ENCODE measurements at places on chromosomes 12 and 14.

GRCh38 chr14:75715926-75716780 lies 55.1 kb downstream of the TTLL5 start:
- DNase-seq: no peak

DNA sequence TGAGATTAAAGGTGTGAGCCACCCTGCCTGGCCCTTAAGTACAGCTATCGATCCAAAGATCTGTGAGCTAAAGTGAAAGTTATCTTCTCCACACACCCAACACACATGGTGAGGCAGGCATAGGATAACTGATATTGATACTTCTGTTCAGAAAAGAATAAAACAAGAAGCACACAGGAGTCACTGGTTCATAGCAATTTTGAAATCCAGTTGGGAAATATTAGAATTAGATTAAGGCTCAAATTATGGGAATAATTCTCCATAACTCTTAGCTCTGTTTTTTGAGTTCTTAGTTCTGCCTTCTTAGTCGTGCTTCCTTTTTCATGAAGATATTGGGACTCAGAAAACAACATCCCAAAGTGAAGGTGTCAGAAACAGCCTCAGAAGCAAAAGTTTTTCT lies 186.0 kb upstream of the PLXNC1 start:
- DNase-seq: no peak

- DNase-seq: no peak
Measured at GRCh38 chr14:51211149-51211548, 28.9 kb upstream of the TMX1 start.

DNA sequence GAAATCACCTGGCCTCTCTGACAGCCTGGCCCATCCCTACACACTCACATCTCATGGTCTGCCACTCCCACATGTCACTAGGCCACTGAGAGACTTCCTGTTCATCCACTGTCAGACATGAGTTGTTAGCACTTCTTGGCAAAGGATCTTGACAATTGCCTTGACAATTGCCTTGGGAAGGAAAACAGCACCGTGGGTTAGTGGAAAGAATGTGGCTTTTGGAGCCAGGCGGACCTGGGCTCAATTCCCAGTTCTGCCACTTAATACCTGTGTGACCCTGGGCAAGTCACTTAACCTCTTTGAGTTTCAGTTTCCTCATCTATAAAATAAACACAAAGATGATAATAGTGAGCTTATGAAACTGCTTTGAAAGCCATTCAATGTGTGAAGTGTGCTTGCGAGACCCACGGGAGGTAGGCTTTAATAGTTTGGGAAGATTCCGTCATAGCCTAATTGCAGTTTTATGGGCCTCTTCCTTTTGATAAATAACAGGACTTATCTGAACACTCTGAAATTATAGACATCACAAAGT lies 250.4 kb downstream of the C12orf75 start:
- DNase-seq: no peak

DNA sequence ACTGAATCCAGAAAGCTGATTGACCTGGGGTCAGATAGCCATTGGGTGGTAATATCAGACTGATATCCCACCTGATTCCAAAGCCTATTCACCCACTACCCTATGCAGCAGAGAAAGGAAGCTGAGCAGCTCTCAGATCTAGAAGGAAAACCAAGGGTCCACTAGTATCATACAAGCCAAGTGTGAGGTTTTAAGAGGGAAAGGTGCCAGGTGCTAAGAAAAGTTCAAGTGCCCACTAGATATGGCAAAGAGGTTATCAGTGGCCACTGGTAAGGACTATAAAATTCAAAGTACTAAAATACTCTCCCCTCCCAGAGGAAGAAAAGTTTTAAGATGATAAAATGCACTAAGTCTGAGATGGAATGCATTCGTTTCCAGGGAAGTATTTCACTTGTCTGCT lies 85.6 kb downstream of the PPM1H start:
- no peak for DNase-seq

DNA sequence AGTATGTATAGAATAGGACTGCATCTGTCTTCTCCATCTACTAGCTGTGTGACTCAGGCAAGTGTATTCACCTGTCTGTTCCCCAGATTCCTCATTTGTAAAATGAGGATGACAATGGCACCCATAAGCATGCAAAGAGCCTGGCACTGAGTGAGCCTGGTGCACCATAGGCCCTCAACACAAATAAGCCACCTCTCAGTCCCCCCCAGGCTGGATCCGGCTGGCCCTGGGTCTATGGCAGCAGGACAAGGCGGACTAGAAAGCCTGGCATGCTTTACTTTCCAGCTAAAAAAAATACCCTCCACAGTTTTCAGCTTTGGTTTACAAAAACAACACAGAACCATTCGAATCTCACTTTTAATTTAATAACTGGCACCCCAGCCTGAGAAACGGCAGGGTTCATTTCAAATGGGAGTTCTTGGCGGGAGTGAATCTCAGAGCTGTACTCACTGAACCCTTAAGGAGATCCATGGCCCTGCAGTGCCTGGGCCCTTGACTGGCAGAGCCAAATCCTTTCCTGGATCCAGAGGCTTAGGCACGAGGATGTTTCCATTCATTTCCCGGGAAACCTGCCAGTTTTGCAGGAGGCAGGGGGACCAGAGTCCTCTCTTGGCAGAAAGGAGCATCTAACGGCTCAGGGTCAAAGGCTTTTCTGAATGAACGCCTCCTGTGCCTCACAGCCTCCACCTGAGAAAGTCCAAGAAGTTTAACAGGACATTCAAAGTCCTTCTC lies 17.7 kb downstream of the SYNE3 start:
- no peak for DNase-seq

- DNase-seq: no peak
Measured at GRCh38 chr14:93017898-93018297, 94.9 kb downstream of the CHGA start.

DNA sequence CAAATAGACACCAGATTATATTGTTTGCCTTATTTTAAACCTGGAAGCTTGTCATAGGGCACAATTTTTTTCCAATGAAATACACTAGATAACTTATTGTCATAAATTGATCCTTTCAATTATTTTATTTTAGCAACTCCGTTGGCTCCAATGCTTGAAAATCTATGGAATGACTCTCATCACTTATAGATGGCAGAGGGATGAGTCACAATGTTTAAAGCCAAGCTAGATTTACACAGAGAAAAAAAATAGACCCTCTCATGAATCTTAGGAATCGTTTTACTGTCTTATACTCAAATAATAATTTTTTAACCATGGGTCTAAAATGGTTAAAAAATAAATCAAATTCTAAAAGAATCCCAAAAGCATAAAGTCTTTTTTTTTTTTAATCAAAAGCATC lies 1276.6 kb upstream of the FLRT2 start:
- DNase-seq: no peak

DNA sequence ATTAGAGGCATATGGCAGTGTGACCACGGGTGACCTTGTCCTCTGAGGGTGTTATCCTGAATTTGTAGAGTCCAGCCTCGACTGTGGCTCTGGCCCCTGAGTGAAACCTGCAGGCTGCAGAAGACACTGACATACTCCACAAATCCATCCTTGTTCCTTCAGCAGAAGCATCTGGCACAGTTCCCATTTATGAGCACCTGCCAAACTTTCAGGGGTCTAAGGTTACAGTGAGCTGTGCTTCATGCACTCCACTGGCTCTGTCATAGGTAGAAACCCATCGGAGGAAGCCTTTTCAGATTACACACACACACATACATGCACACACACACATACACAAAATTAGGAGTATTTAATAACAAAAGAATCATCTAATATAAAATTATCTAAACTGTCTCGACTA lies 13.6 kb upstream of the NUAK1 start:
- no peak for DNase-seq

GRCh38 chr14:56501909-56502530 lies 77.6 kb upstream of the TMEM260 start:
- no peak for DNase-seq

- no peak for DNase-seq
Measured at GRCh38 chr12:30517320-30517719, 178.3 kb downstream of the IPO8 start.

GRCh38 chr14:75236901-75237419 lies 41.7 kb upstream of the FOS start:
- no peak for DNase-seq

DNA sequence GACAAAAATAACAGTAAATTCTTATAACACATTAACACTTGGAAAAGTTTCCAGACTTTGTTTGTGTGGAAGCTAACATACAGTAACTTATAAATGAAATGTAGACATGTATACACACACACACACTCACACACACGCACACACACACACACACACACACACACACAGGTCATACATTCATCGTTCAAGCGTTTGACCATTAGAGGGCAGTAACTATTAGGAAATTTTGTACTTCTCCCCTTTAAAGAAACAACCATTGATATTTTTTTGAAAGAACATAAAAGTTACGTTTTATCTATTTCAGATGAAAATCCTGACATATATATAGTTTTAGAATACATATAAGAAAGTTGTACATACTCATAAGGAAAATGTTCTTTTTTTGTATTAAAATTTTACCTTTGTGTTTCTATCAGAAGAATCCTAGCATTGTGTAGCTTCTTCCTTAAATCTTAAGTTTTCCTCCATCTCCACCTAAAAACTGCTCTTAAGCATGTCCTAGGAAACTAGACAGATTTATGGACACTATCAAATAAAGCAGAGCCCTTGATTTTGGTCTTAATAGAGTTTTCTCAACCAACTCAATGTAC lies 29.0 kb downstream of the PTPRQ start:
- no peak for DNase-seq

- no peak for DNase-seq
Measured at GRCh38 chr14:62462988-62463387, 582.3 kb downstream of the KCNH5 start.

DNA sequence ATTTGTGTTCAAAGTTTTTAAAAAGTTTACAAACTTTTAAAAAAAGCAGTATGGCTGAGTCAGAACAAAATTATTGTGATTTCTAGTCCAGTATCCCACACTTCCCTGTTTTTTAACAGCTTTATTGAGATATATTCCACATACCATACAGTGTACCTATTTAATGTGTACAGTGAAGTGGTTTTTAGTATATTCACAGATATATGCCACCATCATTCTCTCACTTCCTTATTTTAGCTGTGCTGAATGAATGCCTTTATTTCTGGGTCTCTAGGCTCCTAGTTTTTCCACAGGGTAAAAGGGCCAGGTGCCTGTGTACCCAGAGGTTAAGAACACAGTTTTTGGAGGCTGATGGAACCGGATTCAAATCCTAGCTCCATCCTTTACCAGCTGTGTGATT lies 58.9 kb upstream of the SRSF5 start:
- DNase-seq: no peak

- no peak for DNase-seq
Measured at GRCh38 chr12:116528498-116528897, 30.7 kb upstream of the MAP1LC3B2 start.

- no peak for DNase-seq
Measured at GRCh38 chr14:28603606-28604005, 163.0 kb upstream of the FOXG1 start.

- no peak for DNase-seq
Measured at GRCh38 chr12:118541934-118542333, 165.6 kb downstream of the SUDS3 start.

DNA sequence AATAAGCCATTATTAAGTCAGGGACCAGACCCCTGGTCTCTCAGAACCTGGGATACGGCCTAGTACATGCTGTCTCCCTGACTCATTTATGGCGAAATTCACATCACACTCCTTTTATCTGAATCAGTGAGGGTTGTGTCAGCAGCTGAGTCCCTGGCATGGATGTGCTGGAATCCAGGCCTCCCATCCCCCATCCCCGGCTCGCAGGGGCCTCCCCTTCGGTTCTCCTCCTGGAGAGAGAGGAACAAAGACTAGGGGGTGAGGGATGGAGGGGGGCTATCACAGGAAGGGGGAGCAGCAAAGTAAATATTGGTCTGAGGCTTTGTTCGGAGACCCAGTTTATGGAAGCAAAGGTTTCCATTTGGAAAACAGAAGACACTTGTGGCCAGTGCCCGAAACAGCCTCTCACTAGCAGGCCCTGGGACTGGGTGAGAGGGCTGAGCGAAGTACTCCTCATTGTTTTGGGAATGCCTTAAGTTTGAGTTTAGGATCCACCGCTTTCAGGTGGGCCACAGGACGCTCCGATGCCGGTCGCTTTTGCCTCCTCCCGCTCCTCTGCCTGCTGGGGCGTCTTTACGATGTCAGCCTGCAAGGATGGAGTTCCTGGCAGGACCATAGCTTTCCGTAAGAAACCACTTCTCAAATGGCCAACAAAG lies 145.0 kb downstream of the PRKCH start:
- no peak for DNase-seq

DNA sequence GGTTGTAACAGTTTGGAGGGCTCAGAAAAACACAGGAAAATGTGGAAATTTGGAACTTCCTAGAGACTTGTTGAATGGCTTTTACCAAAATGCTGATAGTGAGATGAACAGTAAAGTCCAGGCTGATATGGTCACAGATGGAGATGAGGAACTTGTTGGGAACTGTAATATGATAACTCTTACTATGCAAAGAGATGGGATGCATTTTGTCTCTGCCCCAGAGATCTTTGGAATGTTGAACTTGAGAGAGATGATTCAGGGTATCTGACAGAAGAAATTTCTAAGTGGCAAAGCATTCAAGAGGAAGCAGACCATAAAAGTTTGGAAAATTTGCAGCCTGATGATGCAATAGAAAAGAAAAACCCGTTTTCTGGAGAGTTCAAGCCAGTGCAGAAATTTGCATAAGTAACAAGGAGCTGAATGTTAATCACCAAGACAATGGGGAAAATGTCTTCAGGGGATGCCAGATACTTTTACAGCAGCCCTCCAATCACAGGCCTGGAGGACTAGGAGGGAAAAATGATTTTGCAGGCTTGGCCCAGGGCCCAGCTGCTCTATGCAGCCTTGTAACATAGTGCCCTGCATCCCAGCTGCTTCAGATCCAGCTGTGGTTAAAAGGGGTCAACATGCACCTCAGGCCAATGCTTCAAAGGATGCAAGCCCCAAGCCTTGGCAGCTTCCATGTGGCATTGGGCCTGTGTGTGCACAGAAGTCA lies 572.7 kb upstream of the ATP2B1 start:
- DNase-seq: no peak

GRCh38 chr12:47507221-47507620 lies 198.6 kb downstream of the RPAP3 start:
- no peak for DNase-seq

All from stimulated activated CD8-positive, alpha-beta memory T cell treated with anti-CD3 and anti-CD28 coated beads, Interleukin-7, amount 100 ng/mL, for 48 hours (primary cell).